ENCODE measurements at places on chromosomes 1 and 21.

GRCh38 chr1:97864615-97865014 is 56.2 kb downstream of the DPYD start:
- DNase-seq: no peak

- DNase-seq: no peak
Measured at GRCh38 chr1:244662599-244662998, 9.7 kb downstream of the DESI2 start.

DNA sequence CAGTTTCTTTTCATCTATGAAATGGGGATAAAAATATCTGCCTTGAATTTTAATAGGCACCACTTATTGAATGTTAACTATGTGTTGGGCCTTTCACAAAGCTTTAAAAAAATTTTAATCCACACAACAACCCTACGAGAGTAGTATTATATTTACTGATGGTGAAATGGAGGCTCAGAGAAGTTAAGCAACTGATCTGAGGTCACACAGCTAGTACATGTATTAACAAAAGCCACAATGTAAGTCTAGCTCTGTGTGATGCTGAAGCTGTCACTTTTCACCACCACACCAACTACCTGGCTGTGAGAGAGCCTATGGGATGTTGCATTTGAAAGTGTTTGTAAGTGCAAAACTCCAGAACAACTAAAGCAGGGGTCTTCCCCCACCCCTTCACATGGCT is 44.1 kb downstream of the LRRN2 start:
- DNase-seq: no peak

- no peak for DNase-seq
Measured at GRCh38 chr1:28340221-28340974, 11.6 kb downstream of the MED18 start.

DNA sequence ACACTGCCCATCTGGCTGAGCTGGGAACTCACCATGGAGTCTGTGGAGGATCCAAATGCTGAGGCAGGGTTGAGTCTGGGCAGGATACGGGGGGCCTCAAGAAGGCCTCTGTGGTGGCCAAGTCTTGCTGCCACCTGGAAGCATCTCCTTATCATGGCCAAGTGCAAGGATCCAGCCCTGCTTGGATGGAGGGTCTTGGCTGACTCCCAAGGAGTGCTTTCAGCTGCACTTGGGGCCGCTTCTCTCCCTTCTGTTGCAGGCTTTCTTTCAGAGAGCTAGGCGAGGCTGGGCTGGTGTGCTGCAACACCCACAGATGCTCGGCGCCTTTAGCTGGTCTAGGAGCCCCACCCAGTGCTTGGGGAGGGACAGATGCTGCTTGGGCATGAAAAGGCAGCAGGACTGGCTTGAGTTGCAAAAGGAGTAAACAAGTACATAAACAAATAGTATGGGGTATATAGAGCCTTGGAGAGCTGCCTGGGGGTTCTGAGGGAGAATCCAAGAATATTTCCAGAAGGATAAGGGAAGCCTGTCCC is at the start of gene THEM5:
Gene THEM5, minus strand, starts transcription at position 302 of the 533 bp plus-strand sequence. Its CDS starts 147 bp downstream, at position 155.
- no peak for DNase-seq

GRCh38 chr1:185281245-185281644 is 35.8 kb downstream of the IVNS1ABP start:
- DNase-seq: no peak

DNA sequence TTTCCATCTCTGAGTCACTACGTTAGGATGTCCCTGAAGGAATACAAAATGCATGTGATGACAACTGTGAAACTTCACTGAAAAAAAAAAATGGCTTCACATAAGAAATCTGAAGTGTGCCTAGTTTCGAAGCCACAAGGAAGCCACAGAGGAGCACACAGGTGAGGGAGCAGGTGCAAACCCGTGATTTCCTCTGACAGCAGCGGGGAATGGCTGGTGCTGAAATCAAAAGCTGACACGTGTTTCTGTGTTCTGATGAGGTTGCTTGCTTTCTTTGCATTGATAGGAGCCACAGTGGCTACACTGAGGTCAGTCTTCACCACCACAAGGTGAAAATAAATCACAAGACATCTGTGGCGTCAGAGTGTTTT is 105.7 kb upstream of the TLR5 start:
- no peak for DNase-seq

DNA sequence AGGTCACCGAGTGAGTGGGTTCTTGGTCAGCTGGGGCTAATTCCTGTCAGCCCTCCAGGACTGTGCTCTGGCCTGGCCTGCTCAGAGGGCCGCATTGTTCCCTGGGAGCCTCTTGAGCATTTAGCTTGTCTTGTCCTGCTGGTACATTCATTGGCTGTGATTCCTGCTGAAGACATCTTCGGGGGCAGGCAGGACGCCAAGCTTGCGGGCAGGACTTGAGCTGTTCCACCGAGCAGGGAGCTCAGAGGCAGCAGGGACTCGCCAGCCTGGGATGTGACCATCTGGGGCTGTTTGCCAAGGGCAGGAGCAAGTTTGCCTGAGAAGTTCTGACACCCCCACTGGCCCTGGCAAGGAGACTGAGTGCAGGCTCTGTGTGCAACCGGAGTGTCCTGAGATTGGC is 7.0 kb upstream of the SLC26A9 start:
- no peak for DNase-seq

Measured in adrenal gland (tissue), 19 donors.